NCI-H1694 treated with DMSO at 0.1 percent for 48 hours (cell line): ENCODE measurements at places on chromosomes 12 and 14.

DNA sequence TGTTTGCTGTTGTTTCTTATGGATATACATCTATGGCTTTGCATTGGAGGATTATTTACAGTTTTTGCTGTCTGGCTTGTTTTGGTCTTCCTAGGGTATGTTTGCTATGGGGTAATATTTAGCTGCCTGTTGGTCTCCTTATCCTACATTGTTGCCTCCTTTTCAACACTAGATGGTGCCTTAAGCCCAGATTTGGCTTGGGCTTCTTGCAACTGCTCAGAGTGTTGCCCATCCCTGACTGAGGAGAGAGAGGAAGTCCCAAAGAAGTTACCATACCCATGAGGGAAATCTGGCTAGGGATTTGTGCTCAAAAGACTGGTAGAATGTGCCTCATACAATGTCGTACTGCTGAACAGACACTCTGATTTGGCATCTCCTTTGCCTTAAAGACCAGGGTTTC is 94.6 kb upstream of the MUCL1 start:
- DNase-seq = no peak

DNA sequence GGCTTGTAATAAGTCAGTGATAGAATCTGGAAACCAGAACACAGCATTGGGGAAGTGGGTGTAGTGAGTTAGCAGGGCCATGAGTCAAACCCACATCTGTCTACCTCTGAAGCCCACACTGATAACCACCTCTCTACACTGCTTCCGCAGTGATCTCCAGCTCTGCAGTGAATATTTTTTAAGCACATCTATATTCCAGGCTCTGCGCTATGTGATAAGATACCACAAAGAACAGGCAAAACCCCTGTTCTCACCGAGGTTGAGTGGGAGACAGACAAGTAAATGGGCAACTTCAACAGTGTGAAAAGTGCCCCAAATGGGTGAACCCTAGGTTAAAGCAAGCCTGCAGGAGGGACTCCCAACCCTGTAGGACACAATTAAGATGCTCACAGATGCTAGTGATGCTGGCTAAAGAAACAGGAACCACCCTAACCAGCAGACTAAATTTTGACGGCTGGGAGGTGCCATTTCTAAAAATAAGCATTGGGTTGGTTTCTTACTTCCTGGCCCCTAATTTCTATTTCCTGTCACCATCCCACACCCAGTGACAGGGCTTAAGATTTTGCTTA is 375.0 kb downstream of the DPF3 start:
- DNase-seq = no peak

DNA sequence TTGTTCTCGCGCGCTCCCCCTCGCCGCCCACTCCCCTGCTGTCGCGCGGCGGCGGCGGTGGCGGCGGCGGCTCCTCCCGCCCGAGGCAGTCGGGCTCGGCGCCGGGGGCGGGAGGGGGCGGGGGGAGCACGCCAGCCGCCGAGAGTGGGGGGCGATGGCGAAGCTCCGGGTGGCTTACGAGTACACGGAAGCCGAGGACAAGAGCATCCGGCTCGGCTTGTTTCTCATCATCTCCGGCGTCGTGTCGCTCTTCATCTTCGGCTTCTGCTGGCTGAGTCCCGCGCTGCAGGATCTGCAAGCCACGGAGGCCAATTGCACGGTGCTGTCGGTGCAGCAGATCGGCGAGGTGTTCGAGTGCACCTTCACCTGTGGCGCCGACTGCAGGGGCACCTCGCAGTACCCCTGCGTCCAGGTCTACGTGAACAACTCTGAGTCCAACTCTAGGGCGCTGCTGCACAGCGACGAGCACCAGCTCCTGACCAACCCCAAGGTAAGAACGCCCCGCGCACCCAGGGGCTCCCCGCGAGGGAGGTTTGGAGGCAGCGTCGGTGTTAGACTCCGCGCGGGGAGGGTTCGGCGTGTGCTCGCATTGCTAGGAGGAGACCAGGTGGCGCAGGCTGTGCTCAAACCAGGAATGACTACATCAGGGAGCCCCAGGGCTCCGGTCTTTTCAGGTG is 629 bp downstream of the KCNMB4 start:
- DNase-seq = peak; percentile 12

- DNase-seq = no peak
Observed at GRCh38 chr12:57157588-57158173, 10.3 kb upstream of the LRP1-AS start.

GRCh38 chr14:79555429-79555828 is 655.9 kb downstream of the DIO2 start:
- DNase-seq = no peak

DNA sequence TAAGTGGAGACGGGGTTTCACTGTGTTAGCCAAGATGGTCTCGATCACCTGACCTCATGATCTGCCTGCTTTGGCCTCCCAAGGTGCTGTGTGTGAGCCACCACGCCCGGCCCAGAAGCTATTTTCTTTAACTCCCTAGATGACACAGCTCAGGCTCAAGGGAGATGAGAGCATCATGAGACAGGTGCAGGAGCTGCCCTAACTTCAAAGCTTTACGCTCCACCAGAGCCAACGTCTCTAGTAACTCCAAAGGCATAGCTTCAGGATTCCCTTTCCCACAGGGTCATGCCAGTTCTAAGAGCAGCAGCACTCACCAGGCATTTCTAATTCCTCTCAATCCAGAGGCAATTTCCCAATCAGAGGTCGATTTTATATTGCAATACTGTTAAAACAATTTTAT is 21.0 kb downstream of the NDUFA12 start:
- DNase-seq = no peak

DNA sequence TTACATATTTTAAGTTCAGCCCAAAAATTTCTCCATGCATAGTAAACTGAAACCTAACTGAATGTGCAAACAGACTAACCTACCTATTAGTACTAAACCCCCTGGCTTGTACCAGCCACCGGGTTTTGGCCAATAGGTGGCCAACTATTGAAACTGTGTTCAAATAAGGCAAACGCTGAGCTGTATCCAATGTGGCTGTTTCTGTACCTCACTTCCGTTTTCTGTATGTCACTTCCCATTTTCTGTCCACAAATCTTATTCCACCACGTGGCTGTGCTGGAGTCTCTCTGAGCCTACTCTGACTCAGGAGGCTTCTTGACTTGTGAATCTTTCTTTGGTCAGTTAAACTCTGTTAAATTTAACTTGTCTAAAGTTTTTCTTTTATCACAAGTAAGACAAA is 6.0 kb upstream of the FBXO34 start:
- DNase-seq = no peak

DNA sequence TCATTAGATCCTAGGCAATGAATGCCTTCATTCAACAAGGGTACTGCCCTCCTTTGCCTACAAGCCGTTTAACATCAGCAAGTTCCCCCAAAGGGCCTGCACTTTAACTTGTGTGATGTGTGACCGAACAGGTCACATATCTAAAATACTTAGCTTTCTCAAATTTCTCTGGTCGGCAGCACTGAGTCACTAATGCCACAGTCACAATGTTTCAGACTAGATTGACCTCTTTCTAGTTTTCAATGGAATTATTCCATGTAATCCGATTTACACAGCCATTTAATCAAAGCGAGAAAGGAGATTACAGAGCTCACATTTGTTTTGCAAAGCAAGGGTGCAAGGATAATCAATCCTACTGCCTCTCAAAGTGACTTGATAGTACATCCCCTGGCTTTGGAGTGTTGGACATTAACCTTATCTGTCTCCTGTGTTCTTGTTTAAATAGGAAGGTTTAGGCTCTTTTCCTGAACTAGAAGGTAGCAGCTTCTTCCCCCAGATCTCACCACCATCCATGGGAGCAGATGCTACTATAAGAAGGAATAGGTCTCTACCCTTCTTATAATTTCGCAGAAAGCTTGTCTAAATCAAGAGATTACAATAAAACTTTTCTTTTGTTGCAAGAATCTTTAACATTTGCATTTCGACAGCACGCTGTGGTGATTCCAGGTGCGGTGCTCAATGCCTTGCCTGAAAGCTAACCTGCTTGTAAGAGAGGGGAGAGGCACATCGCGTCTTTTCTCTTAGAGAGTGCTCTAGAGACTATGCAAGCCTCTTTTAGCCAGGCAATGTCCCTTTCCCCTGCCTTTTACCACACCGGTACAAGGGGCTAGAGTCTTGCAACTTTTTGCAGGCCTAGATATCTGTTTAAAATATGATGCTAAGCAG is 1.8 kb downstream of the KITLG start:
- no peak for DNase-seq

- no peak for DNase-seq
Observed at GRCh38 chr14:95047754-95048153, 109.6 kb downstream of the DICER1 start.

GRCh38 chr12:103573185-103573584 is 13.9 kb upstream of the STAB2 start:
- DNase-seq = no peak

DNA sequence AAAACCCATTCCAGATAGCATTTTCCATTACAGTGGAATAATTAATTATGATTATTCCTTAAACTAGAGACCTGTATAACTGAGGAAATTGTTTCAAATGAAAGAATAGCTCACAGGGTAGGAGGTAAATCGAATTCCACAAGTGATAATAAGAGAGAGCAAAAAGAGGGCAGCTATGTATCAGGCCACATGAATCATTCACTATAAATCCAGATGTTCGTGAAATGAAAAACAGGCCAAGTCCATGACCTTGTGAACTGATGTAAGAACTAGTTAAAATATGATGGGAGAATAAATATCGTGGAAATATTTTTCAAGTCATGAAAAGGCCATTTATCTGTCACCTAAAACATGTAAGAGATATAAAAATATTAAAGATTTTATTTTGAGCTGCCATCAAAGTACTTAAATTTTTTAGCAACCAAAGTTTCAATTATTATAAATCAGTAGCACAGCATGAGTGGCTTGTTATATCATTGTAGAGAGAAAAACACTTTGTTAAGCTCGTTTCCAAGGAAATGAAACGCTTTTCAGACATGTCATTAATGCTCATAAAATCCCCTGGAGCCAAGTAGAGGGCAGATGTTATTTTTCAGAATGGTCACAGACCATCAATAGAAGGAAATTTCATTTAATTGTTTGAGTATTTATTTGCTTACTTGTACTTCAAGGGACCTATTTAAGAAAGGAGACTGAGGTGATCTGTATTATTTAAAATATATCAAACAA is 120.6 kb upstream of the CDKN3 start:
- no peak for DNase-seq

DNA sequence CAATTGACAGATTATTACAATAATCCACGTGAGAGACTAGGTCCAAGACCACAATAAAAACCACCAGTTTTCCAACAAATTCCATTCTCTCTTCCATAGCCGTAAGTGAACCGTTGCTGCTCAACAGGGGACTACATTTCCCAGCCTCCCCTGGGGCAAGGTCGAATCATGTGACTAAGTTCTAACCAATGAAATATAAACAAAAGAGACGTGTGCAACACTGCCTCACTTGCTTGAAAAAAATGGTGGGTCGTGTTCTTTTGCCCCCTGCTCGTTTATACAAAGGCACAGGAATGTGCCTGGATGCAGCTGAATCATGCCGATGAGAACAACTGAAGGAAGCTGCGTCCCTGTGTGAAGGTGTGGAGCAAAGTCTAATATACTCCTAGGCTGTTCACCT is 51.1 kb downstream of the HSPB8 start:
- DNase-seq = no peak

- no peak for DNase-seq
Observed at GRCh38 chr12:131642101-131642540, 68.8 kb upstream of the SFSWAP start.

DNA sequence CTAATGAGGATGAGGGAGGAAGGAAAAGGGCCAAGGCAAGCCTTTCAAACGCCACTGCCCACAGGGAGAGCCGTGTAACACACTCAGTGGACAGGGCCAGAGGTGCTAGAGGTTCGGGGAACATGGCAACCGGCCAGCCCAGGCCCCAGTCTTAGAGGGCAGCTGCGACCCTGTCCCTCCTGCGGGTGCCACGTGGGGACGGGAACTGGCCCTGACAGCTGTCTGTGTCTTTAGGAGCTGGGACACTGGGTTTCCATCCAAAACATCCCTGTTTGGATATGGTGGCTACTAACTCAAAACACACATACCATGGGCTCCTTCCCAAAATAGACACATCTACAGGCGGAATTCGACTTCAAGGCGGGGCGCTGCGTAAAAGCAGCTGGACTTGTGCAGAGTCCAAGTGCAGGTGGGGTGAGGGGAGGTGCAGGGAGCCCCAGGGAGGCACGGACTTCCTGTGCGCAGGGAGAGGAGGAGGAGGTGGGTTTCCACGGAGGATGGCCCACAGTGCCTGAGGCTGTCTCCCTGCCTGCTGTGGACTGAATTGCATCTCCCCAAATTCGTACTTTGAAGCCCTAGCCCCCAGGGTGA is 184.7 kb downstream of the PIWIL1 start:
- no peak for DNase-seq

DNA sequence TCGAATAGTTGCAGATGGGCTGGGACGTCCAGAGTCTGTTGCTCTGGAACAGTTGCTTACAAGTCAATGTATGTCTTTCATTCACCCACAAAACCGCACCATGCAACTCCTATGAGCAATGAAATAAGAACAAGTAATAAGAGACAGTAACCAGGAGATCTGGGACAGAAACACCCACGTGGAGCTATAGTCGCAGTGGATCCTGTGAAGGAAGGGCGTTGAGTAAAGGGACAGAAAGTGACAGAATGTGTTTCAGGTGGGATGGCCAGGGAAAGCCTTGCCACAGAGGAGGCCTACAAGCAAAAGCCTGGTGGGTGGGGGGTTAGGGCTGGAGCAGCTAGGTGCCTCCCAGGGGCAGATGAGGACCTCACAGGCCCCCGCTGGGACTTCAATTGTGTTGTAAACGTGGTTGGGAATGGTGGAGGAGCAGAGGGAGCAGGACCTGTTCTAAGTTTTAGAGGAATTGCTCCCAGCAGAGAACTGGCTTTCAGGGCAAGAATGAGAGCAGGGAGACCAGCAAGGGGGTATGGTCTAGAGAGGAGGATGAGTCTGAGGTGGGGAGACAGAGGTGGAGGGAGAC is 86.7 kb upstream of the FZD10 start:
- DNase-seq = no peak

DNA sequence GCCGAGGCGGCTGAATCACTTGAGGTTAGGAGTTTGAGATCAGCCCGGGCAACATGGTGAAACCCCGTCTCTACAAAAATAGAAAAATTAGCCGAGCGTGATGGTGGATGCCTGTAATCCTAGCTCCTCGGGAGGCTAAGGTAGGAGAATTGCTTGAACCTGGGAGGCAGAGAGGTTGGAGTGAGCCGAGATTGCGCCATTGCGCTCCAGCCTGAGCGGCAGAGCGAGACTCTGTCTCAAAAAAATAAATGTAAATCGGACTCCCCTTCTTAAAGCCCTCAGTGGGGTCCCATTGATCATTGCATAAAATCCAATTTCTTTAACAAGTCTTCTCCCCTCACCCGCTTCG is 908 bp downstream of the TDP1 start:
- no peak for DNase-seq

GRCh38 chr12:87315-87714 is 20.7 kb downstream of the IQSEC3 start:
- peak; percentile 33 for DNase-seq

GRCh38 chr12:89429528-89429927 is 77.2 kb upstream of the DUSP6 start:
- no peak for DNase-seq

GRCh38 chr12:49824416-49824815 is 3.8 kb downstream of the NCKAP5L start:
- no peak for DNase-seq

- no peak for DNase-seq
Observed at GRCh38 chr12:40168868-40169267, 55.9 kb upstream of the LRRK2 start.

GRCh38 chr14:104318558-104319490 is 180.4 kb downstream of the KIF26A start:
- no peak for DNase-seq

GRCh38 chr14:105389534-105389933 is 8.8 kb upstream of the TEX22 start:
- DNase-seq = no peak
